NCI-H1092 (cell line): ENCODE measurements at places on chromosomes 5 and 9.

GRCh38 chr5:158543539-158544387, 556.0 kb downstream of the EBF1 start:
- DNase-seq = no peak

- DNase-seq = no peak
Measured at GRCh38 chr9:134343637-134344036, 17.4 kb downstream of the RXRA start.

DNA sequence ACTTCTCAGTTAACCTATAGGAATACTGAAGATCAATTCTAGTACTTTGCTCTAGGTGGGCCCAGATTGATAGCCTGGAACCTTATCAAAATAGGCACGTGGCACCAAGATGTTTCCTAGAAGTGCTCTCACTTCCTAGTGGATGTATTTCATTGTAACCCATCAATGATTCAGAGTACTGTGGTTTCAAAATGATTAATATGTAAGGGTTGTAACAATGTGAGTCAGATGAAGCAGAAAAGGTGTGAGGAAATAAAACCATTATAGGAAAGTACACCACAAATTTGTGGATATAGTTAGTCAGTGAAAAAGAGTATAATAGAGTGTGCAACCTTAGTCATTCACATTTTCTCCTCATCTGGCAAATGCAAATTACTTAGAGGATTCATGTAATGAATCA, 177.3 kb upstream of the FST start:
- DNase-seq = no peak

- DNase-seq = no peak
Measured at GRCh38 chr5:9513827-9514226, 32.0 kb downstream of the SEMA5A start.

- no peak for DNase-seq
Measured at GRCh38 chr5:6261256-6261655, 117.1 kb downstream of the MED10 start.

DNA sequence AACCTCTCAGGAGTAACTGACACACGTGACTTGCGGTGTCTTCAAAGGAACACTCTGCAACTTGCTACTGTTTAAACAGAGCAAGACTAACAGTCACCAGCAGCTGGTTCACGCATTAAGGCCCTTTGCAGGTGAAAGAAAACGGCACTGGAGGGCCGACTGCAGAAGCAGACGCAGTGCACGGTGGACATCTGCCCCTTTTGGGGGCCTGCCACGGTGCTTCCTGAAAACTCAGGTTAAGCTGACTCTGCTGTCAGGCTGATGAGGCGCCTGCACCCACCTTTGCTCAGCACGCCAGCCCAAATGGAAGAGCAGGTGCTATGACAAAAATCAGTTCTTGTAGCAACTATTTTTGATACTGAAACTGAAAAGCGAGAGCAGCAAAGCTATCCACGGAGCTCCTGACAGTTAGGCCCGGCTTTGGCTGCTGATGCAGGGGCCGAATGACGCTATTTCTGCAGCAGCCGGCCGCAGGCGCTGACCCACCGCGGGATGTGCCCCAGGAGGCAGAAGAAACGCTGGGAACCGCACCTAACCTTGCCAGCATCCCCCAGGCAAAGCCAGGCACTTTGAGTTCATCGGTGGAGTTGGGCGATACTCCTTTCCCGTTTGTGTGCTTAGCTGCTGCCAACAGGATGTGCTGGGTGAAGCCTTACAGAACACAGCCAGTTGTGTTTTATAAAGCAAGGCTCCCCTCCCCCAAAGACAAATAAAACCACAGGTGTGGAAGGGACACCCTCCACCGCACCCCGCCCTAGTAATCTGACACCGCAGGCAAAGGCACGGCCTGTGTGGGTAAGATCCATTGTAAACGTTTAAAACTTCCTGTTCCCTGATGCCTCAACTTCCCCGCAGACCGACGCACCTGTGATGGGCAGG, 21.1 kb upstream of the TERT start:
- peak; percentile 93 for DNase-seq

- DNase-seq = no peak
Measured at GRCh38 chr5:126334760-126335159, 88.4 kb upstream of the GRAMD2B start.

DNA sequence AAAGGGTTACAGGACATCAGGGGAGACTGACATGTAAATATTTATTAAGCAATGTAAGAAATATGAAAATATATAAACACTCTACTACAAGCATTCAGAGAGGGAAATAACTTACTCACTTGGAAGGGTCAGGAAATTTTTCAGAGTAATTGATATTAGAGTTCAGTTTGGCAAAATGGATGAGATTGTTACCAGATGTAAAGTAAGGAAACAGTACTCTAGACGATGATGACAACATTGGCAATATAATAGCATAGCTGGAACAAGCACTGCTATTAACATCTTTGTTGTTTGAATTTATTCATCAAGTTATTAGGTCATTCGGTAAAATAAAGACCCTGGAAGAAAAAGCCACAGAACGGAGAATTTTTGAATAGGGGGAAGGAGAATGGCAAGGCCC, 49.1 kb downstream of the GNA14 start:
- no peak for DNase-seq

- peak; percentile 23 for DNase-seq
Measured at GRCh38 chr9:75088646-75089372, 495 bp downstream of the OSTF1 start.

DNA sequence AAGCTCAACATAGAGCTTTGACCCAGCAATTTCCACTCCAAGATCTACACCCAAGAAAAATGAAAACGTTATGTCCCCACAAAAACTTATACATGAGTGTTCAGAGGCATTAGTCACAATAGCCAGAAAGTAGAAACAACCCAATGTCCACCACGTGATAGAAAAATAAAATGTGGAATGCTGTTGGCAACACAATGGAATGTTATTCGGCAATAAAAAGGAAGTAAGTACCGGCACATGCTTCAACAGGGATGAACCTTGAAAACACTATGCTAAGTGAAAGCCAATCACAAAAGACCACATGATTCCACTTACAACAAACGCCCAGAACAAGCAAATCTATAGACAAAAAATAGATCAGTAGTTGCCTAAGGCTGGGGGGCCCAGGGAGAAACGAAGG, 6.0 kb downstream of the UBQLN1 start:
- no peak for DNase-seq

GRCh38 chr5:132065351-132065937, 5.0 kb downstream of the IL3 start:
- no peak for DNase-seq

DNA sequence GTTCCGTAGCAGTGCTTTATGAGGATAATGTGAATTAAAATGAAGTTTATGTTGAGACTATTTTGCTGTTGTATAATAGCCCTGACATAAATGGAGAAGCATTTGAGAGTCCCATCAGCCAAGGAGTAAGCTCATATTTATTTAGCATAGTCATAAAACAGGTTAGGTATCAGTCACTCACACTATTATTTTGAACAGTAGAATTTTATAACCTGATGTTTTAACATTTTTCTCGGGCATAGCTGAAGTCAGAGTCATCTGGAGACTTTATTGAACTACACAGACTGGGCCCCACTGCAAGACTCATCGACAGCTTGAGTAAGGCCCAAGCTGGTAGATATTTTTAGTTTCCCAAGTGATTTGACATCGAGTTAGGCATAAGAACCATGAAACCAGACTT, 620.3 kb upstream of the WWC1 start:
- no peak for DNase-seq

GRCh38 chr5:126274076-126274762, 149.0 kb upstream of the GRAMD2B start:
- DNase-seq = no peak

- no peak for DNase-seq
Measured at GRCh38 chr9:102479191-102479590, 515.9 kb upstream of the CYLC2 start.

DNA sequence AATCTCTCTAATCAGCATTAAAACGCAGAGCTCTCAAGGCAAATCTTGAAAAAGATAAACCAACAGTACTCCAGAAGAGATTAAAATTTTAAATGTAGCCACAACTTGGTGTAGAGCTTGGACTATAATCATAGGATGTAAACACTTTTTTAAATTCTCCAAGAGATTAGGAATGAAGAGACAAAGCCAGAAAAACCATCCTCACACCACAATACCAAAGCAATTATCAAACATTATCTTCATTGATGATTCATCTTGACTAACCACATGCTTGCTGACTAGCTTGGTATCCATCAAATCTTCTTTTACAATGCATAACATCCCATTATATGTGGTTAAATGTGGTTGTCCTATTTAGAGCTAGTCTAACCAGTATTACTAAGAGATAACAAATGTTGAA, 815.1 kb downstream of the TLE1 start:
- DNase-seq = no peak

DNA sequence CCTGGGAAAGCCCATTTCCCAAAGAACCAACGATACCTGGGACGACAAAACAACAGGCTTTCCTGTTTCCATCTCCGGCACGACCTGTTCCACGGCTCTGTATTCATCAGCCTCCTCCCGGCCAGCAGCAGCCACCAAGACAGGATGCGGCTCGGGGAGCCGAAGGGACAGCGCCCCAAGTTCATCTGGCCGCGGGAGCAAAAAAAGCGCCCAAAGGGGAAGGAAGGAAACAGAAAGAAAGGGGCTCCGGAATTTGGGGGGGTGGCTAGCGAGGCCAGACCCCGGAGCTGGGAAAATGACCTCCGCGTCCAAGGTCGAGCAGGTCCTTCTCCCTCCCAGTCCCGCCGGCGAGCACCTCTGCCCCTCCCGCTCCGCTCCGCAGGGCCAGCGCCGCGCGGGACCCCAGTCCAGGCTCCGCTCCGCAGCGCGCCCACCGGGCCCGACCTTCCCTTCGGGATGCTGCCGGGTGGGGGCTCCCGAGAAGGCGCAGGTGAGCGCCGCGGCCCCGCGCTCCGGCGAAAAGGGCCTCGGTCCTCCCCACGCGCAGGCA, 608 bp downstream of the ELOVL7 start:
- DNase-seq = no peak

DNA sequence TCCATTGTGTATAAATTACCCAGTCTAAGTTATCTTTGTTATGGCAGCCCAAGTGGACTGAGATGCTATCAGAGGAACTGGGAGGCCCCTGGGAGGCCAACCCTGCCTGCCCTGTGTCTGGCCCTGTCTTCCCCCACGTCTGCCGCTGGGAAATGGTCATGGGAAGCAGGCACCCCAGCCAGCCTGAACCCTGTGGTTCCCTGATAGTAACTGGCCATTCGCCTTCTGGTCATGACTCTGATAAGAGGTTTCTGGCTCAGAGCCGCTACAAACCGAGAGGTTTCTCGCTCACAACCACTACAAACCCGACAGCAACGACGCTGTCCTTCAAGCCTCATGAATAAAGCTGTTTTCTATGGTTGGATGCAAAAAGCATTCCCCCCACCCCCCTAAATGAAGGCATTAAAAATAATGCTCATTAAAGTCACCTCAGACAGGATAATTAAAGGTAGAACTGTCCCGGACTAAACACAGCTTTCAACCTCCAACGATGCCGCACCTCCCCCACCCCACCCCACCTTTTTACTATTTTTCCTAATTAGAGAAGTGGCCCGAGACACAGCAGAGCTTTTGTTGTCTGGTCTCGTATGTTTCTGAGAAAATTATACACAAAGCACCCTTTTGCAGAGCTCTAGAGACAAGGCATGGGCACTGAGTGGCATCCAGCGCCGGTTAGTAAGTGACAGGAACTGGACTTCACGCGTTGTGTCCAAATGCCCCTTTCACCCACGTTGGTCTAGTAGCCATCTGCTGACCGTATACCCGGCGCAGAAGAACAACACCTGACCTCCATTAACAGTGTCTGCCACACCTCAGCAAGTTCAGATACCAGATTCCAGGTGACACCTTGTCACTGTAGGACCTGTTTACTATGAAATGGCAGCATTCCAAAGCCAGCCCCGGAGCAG, 140.8 kb downstream of the COL23A1 start:
- DNase-seq = no peak

DNA sequence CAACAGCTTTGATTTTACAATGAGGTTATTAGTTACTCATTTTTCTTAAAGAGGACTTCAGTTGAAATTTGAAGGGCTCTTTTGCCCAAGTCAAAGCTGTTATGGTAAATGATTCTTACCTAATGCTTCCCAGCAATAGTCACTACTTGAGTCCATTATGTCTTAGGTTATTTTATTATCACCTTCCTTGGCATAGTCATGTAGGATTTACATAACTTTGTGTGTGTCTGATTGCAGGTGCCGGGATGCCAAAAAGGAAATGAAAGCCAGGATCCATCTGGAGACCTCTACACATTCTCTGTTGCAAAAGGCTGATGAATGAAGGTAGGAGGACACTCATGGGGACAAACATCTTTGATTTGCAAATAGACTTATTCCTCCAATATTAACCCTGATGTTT, 38.8 kb upstream of the PLPPR1 start:
- DNase-seq = no peak

- no peak for DNase-seq
Measured at GRCh38 chr9:35882996-35883395, 12.8 kb upstream of the OR13J1 start.

DNA sequence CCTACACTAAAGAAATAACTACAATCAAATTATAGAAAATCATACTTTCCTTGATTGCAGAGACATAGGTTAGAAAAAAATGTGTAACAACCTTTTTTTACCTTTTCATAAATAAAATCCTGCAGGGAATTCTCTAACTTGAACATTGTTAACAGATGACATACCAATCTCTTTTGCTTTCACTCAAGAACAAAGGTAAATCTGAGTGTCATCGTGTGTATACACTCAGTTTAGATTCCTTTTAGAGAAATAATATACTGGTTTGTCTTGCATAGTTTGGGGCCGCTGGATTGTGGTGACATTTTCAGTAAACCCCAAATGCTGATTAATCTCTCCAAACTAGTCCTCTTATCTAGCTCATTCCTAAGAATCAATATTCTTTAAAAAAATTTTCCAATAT, 20.8 kb upstream of the MTAP start:
- no peak for DNase-seq

GRCh38 chr9:133718563-133719315, 19.4 kb downstream of the SARDH start:
- no peak for DNase-seq

DNA sequence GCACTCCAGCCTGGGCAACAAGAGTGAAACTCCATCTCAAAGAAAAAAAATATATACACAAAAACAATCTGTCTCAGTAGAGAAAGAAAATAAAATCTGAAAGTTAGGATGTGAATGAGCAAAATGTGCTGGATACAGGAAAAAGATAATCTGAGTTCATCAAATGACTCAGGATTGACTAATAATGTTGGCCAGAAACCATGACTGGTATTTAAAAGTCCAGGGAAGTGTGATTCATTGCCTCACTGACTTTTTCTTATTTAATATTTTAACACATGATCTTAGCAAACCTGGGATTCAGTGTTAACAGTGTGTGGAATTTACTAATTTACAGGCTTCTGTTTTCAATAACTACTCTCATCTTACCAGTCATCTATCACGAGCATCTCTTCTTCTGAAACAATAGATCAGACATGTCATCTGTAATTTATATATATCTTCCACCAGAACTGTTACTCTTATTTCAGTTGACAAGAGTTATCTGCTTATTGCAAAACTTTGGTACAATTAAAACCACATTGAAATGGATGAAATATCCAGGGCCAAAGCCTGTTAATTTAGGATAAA, 256.7 kb downstream of the CDH12 start:
- no peak for DNase-seq
